Dermis microvascular lymphatic vessel endothelial cell (primary cell): ENCODE measurements at places on chromosomes 16 and 17. TPM values are rescaled to one million over a fixed set of nuclear protein-coding genes. Genes with fewer than 3 reads are reported as not detected.

KRTAP17-1 gene
- not detected in 2 replicates for total RNA-seq

SLC6A4 gene
- 3.7 and 5.8 TPM in 2 replicates for total RNA-seq

SPNS1 gene
- total RNA-seq, result 20.8 and 38.9 TPM in 2 replicates

C17orf78 gene
- total RNA-seq, result not detected in 2 replicates

MOSMO gene
- 9.8 and 11.8 TPM in 2 replicates for total RNA-seq

NAGS gene
- 2.0 and 4.9 TPM in 2 replicates for total RNA-seq
